ENCODE measurements at places on chromosomes 2 and 18.
A peak's percentile ranks its signal among the peaks of the same experiment; 100 is the strongest.

- no peak for DNase-seq
Observed at GRCh38 chr18:48860269-48861180, 90.2 kb downstream of the SMAD7 start.

DNA sequence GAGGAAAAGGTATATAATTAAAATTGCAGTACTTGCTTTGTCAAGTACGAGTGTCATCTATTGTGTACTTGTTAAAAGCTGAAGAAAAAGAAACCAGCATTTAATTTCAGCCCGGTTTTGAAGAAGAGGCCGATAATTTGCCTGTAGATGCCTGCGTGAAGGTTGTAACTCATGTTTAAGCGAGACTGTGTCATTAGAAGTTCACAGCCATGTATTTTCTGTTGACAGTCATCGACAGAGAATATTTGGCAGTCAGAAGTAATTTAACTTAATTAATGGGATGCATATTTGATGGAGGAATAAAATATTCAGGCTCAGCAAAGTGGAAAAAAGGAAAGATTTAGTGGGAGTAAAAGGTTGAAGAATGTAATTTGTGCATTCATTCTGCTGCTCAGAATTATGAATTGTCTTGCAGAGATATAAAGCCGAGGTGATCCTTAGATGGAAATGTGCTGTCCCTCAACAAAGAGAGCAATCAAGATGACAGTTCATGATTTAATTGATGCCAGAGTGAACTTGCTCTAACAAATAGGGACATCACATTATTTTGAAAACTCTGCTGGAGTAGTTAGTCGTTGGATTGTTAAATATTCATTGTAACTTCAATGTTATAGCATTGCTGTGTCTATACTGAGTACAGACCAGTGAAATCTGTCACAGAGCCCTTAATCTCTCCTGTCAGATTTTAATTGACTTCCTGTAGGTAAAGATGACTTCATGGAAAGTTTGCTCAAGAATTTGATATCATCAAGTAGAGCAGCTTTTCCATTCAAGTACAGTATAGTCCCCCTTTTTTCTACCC, 53.9 kb downstream of the ZNF407 start:
- DNase-seq = no peak

DNA sequence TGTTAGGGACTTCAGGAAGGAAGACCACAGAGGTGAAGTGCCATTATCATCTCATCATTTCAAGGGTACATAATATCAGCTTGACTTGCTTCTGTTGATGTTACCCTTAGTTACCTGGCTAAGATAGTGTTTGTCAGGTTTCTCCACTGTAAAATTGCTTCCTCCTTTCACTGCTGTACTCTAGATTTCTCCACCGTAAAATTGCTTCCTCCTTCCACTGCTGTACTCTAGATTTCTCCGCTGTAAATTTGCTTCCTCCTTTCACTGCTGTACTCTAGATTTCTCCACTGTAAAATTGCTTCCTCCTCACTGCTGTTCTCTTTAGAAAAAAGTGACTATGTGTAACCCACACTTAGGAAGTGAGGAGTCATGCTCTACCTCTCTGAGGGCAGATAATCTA, 1460.3 kb downstream of the SUCLG1 start:
- DNase-seq = no peak

- no peak for DNase-seq
Observed at GRCh38 chr2:202035941-202036372, 2.3 kb downstream of the FZD7 start.

DNA sequence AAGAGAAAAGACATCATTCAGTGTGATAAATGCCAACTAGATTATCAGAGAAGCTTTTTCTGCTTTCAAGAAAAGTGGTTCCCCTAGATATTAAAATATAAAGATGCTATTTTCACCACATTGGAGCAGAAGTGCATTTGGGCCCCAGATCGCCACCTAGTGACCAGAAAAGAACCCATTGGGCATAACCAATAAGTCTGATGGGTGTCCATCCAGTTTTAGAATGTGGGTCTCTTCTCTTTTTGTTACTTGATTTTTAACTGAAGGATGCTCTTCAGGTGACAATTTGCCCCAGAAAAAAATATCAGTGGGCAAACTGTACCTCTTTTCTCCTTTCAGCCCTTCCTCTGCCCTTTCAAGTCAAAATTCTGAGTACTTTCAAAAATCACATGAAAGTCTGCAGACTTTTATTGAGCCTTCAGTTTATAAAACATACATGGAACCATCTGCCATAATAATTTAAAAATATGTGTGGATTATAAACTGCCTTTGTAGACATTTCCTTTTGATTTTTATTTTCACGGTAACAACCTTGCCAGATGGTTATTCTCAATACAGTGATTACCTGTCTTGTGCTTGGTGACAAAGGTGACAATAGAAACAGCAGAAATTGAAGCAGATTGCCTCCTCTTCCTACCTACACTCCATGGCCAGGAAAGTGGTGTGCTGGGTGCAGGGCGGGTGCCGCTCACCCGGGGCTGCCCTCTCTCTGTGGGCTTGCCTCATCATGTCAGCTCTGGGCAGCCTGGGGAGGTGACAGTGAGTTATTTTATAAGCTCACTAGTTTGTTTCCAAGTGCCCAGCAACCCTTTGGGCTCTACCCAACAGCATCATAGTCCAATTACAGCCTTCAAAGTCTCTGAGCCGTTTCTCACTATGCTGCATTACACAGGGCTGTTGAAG, 124.5 kb downstream of the DCDC2C start:
- DNase-seq = peak; percentile 4

Measured in AG04450 (cell line).